ENCODE measurements at places on chromosomes 16 and 17.

DNA sequence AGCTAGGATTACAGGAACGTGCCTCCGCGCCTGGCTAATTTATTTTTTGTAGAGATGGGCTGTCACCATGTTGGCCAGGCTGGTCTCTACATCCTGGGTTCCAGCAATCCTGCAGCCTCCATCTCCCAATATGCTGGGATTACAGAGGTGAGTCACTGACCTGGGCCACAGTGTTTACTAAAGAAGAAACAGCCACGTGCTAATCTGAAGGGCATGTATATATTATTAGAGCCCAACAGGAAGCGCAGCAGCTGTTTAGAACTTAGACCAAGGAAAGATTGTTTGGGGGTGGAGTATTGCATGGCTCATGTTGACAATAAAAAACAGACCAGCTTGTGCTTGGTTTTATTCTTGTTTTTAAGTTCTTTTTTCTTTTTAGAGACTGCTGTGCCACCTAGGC lies 60.2 kb downstream of the HAPSTR1 start:
- DNase-seq, result no peak

GRCh38 chr16:10741844-10742243 lies 1.8 kb upstream of the NUBP1 start:
- DNase-seq, result no peak

DNA sequence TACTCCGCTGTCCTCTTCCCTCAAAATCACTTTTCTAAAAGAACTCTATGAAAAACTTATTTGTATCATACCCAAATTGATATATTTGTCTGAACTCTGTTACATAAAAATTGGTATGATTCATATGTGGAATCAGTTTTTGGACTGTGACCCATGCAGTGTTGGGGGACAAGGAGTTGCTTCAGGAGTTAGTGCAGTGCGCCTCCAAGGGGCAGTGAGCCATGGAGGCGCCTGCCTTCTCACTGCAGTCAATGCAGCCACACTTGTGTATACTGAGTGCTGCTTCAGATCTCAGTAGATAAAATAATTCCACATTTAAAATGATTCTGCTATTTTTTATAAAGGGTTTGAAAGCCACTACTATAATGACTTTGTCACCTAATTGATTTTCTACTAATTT lies 32.5 kb downstream of the DGKE start:
- no peak for DNase-seq

GRCh38 chr17:69533481-69534234 lies 119.2 kb downstream of the MAP2K6 start:
- DNase-seq, result no peak

DNA sequence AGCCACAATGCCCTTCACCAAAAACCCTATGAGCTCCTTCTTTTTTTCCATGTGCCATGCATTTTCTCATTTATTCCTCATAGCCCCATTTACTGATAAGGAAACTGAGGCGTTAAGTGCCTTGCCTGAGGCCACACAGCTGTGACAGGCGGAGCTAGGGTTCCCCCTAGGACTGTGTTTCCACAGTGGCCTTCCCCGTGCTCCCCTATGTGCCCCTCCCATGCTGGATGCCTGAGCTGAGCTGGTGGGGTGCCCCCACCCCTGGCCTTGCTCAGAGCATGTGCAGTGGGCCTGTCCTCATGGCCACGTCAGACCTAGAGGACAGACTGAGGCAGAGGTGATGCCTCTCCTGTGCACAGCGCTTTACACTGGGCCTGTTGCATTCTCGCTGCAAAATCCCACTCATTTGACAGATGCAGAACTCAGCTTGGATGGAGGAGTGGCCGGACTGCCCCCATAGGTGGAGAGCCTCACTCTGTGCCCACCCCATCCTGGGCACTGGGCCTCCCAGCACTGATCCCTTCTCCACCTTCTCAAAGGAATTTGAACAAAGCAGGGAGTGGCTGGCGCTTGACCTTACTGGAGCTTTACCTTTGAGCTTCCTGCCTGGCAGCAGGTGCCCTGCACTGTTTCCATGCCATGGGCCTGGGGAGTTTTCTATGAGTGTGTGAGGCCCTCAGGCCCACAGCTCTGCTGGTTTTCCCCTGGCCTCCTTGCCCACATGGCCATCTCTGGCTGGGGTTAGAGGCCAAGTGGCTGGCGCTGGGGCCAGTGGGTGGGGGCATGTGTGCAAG lies 2.6 kb downstream of the MAP2K3 start:
- no peak for DNase-seq

DNA sequence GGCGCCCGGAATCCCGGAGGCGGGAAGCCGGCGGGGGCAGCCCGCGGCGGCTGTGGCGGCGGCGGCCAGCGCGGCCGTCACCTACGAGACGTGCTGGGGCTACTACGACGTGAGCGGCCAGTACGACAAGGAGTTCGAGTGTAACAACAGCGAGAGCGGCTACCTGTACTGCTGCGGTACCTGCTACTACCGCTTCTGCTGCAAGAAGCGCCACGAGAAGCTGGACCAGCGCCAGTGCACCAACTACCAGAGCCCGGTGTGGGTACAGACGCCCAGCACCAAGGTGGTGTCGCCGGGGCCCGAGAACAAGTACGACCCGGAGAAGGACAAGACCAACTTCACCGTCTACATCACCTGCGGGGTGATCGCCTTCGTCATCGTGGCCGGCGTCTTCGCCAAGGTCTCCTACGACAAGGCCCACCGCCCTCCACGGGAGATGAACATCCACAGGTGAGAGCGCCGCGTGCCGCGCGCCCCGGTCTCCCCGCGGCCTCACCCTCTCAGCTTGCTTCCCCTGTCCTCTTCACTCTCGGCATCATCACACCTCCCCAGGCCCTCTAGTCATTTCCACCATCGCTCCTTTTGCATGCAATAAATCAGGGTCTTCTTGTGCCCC lies 706 bp downstream of the SHISA6 start:
- no peak for DNase-seq

- DNase-seq, result no peak
Measured at GRCh38 chr17:49393491-49394255, 21.0 kb downstream of the PHB1 start.

DNA sequence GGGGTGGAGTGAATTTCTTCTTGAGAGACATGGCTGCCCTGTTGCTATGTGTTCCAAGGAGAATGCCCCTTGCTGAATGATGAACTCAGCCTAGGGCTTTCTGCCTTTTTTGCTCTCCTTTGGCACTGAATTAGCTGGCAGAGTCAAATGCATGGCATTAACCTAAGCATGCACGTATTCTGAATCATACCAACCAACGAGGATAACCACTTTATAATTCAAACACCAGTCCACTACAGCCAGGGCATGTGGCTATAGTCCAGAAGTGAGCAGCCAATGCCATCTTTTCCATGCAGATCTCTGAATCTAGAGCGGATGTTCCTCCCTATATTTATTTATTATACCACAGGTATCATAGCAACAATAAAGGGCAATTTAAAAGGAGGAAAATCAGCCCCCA lies 15.7 kb downstream of the TMIGD1 start:
- DNase-seq, result no peak

DNA sequence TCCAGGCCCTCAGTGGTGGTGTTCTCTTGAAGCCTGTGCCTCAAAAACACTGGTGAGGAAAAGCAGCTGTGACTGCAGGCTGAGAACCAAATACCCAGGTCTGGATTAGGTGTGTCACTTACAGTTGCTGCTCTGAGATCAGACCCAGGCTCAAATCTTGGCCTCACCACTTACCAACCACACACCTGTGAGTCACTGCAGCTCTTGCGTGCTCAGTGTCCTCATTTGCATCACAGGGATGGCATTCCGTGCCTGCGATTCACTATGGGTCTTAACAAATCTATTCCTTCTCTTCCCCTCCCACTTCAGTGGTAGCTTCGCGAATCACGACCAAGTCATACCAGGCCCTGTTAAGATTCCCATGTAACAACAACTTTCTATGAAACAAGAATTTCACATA lies 233.4 kb upstream of the HSBP1 start:
- no peak for DNase-seq

DNA sequence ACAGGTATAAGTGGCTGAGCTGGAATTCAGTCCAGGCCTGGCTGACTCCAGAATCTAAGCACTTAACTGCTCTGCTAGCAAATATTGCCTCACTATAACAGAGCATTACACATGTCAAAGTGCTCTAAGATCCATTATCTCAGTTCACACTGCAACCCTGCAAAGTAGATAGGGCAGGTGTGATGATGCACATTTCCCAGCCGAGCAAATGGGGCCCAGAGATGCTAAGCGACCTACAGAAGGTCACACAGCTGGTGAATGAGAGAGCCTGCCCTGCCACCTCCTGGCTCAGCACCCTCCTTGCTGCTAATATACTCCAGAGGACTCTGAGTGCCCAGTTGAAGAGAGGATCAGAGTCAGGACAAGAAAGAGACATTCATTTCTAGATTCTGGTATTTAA lies 73.6 kb upstream of the CCL1 start:
- DNase-seq, result no peak

- no peak for DNase-seq
Measured at GRCh38 chr16:88975511-88976061, 1.4 kb downstream of the CBFA2T3 start.

- DNase-seq, result no peak
Measured at GRCh38 chr17:63438092-63439051, 7.7 kb downstream of the CYB561 start.

DNA sequence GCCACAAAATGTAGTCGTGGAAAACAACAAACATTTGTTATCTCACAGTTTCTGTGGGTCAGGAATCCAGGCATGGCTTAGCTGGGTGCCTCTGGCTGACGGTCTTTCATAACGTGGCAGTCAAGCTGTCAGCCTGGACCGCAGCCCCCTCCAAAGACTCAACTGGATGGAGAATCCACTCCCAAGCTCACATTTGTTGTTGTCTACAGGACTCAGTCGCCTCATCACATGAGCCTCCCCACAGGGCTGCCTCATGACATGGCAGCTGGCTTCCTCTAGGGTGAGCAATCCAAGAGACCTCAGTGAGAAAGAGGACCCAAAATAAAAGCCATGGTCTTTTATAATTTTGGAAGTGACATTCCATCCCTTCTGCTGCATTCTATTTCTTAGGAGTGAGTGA lies 34.7 kb upstream of the AKAP1 start:
- DNase-seq, result no peak

DNA sequence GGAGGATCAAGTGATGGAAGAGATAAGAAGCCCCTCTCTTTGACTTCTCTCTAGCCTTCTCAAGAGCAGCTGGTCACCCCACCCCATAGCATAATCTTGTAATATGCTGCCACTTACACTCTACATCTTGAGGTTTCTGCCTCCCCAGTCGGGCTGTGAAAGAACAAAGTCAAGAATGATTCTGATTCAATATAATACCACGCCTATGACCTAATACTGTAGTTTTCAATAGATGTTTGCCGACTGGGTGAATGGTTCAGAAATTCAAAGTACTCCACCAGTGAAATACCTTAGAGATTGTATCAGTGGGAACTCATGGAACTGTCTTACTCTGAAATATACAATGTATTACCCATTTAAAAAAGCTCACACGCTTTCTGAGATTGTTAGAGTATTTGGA lies 93.0 kb upstream of the ZFHX3 start:
- DNase-seq, result no peak

- no peak for DNase-seq
Measured at GRCh38 chr17:61475726-61476125, 23.5 kb downstream of the TBX4 start.

DNA sequence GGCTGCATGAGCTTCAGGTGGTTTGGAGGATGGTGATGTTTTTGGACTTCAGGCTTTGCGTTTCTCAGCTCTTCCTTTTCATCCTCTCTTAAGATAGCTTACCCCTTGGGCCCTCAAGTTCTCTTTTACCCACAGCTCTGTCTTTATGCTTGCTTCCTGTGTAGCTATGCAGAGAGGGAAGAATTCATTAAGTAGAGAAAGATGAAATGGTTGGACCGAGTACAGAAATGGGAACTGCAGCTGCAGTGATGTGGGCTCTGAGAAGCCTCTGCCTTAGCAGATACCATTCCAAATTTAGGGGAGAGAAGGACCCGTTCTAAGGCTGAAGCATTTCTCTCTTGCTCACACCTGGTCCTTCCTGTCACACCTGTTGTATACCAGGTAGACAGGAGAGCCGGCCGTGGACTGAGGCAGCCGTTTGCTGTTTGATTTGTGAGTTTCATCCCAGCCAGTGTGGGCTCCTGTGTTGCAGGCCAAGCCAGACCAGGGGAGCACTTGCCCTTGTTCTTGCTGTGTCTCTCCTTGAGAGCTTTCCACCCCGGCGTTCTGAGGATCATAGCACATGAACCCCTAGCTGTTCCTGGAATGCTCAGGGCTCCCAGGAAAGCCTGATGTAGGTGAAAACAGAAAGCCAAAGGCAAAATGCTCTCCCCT lies 392.7 kb downstream of the CPPED1 start:
- DNase-seq, result no peak

DNA sequence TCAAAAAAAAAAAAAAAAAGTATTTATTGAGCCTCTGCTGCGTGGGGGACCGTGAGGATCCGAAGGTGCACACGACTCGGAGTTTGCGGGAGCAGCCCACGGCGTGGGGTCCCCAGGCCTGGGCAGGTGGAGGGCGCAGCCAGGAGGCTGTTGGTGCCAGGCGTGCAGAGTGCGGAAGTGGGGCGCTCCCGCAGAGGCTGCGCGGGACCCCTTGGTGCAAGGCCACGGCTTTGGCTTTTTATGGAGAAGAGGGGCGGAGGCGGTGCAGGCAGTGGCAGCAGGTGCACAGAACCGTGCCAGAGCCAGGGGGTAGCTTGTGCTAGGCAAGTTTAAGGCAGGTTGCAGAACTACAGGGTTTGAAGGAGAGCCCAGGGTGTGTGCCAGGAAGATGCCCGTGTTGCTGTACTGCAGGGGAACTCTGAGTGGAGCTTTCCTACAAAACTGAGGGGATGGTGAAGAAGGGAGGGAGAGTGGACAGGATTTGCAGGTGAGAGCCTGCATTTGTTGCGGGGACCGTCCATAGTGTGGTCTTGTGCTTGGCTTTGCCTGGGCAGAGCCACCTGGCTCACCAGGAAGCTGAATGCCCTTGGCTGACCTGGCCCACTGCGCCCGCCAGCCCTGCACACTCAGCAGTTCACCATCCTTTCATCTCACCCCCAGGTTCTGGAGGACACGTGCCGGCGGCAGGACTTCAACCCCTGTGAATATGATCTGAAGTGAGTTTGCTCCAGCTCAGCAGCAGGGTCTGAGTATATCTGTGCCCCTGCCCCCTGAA lies 1.3 kb downstream of the ASPSCR1 start:
- no peak for DNase-seq

DNA sequence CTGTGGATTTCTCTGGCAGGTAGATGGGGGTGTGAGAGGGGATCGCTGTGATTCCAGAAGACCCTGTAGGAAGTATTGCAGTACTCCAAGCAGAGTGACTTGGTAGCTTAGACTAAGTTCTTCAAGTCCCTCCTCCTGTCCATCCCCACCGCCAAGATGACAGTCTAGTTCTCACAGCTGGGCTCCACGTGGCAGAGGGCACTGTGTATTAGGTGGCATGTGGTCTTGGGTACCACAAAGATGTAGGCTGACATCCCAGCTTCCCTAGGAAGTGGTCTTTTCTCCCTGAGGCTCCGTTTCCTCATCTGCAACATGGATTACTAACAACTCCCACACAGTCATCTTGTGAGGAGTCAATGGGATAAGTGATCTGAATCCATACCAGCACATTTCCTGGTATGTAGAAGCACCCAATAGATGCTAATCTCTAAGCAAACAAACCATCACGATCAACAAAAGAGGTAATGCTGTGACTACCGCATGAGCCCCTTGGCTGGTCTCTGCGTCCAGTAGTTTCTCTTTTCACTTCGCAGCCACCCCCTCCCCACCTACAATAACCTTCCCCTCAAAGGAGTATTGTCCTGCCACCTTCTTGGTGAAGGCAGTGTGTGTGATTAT lies 349.1 kb upstream of the EEF2KMT start:
- DNase-seq, result no peak
